ENCODE measurements at places on chromosomes 6 and 20.

GRCh38 chr20:50804437-50805348 lies 9.8 kb downstream of the BCAS4 start:
- no peak for DNase-seq

- peak; percentile 74 for DNase-seq
Measured at GRCh38 chr6:38639498-38640215, at the start of gene BTBD9. BTBD9 (minus strand) TSS chr6:38639929.

DNA sequence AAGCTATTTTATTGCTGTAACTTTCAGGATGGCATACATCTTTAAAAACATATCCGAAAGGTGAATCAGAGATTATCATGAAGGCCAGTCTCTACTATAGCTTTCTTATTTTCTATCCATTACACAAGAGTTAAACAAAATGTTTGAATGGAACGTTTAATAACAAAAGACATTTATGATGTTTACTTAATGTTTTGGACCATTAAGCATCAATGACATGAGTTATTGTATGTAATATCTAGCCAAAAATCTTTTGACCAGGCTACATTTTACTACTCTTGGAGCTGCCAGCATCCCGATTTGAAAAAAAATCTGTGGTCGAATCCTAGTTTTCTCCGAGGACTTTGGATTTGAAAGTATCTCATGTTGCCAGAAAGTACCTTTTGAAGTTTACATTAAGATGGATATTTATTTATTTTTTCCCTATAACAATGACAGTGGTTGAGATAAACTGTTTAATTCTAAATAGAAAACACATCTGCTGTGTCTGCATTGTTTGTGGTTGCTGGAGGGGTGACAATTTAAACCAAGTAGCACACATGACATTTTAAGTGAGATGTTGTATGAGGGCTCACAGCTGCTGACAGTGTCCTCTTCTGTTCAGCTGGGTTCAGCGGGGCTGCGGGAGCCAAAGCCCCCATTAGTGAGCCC lies 293.7 kb upstream of the TCF21 start:
- DNase-seq: no peak

GRCh38 chr20:13739731-13740649 lies 44.7 kb downstream of the ESF1 start:
- DNase-seq: no peak

DNA sequence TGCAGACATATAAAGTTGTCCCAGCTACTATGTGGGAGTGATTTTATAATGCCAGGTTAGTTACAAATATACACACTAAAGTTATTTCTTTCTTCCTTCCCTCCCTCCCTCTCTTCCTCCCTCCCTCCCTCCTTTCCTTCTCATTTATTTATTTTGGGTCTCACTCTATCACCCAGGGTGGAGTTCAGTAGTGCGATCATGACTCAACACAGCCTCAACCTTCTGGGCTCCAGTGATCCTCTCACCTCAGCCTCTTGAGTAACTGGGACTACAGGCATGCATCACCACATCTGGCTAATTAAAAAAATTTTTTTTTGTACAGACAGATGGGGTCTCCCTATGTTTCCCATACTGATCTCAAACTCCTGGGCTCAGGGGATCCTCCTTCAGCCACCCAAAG lies 59.2 kb downstream of the PHF20 start:
- DNase-seq: no peak

GRCh38 chr6:108998485-108998884 lies 96.2 kb downstream of the SESN1 start:
- DNase-seq: no peak

GRCh38 chr20:46545077-46545826 lies 5.2 kb downstream of the OCSTAMP start:
- DNase-seq: peak; percentile 32

GRCh38 chr6:157224178-157224950 lies 99.0 kb downstream of the TMEM242 start:
- no peak for DNase-seq

GRCh38 chr20:37178839-37179682 lies at the start of the genes MROH8 and RPN2:
MROH8 (minus strand) TSS chr20:37179548.
RPN2 (plus strand) TSS chr20:37179330; CDS start chr20:37179357, 27 bp downstream.
- DNase-seq: peak; percentile 84

- no peak for DNase-seq
Measured at GRCh38 chr20:50537546-50538201, 27.5 kb downstream of the PTPN1 start.

DNA sequence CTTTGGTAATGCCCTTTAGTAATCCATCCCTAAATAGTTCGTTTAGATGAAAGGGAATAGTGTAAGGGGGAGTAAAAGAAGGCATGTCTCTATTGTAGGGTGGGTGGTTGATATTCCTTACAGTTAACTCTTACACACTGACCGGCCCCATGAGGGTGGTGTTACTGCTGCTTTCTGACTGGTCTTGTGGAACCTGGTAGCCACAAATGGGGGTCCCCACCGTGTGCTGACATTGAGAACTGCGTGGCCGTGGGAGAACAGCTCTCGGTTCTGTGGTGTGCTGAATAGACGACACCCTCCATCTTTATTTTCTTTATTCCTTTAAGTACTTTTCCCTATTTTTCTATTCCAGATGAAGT lies 19.3 kb downstream of the MRAP2 start:
- DNase-seq: no peak

GRCh38 chr6:52208612-52209011 lies 22.4 kb downstream of the IL17A start:
- no peak for DNase-seq

GRCh38 chr20:17895641-17896171 lies 72.9 kb downstream of the SNX5 start:
- no peak for DNase-seq

DNA sequence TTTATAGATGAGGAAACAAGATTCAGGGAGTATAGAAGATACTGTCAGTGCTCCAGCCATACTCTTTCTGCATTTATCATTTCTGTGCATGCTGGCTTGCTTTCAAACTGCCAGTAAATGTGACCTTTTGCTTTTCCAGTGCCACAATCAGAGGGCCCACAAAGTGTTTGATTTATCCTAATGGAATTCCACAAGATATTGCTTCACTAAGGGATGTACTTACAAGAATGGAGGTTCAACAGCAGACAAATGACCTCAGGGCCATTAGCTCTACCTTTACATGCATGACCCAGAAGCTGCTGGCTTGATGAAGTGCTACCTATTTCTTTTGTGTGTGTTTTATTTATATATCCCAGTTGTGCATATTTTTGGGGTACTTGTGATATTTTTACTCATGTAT lies 171.5 kb upstream of the GRIK2 start:
- DNase-seq: no peak

GRCh38 chr6:5706124-5707033 lies 300.3 kb downstream of the NRN1 start:
- no peak for DNase-seq

GRCh38 chr6:89992818-89993217 lies 98.5 kb downstream of the GJA10 start:
- no peak for DNase-seq

DNA sequence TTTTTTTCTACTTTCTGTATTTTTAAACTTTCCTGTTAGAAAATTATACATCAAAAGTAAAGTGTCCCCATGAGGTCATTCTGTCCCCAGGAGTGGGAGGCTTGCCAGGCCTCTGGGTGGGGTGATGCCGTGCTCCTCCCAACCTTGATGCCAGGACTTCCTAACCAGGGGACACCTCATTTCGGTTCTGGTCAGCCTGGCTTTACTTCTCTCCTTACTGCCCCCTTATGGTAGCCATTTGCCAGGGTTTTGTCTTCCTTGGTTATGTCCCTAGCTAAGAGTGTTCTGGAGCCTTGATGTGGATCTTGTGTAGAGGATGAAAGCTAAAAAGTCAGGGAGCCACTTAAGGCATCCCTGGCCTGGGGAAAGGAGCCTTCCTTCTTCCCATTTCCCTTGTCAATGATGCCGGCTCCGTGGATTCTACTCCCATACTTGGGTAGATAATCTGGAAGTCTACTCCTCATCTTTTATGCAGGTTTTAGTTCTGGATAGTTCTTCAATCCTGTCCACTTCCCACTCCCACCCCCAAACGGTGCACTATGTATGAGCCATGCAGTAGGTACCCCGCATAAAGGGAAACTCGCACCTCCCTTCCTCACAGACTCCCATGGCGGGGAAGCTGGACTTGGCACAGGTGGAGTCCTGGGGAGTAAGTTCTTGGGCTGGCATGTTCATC lies 164.1 kb upstream of the SALL4 start:
- DNase-seq: peak; percentile 13

DNA sequence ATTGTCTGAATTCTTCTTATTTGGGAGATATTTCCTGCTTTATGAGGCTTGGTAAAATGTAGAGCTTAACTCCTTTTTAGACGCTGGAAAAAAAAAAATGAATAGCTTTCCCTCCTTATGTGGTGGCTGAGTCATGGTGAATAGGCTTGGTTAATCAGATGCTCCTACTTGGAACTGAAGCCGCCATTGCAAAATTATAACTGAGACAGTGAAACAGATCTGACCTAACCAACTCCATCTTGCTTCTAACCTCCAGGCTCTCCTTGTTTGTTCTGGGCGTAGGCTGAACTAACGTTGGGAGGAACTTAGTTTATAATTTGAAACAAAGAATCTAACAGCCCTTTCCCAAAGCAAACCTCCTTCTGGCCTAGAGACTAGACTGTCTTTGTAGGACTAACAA lies 43.2 kb upstream of the PLCB4 start:
- DNase-seq: no peak

- DNase-seq: no peak
Measured at GRCh38 chr6:42817907-42818306, 36.1 kb downstream of the BICRAL start.

GRCh38 chr6:40582892-40583291 lies 4.3 kb downstream of the LRFN2 start:
- DNase-seq: no peak

- DNase-seq: no peak
Measured at GRCh38 chr20:49660912-49661311, 52.8 kb downstream of the B4GALT5 start.

DNA sequence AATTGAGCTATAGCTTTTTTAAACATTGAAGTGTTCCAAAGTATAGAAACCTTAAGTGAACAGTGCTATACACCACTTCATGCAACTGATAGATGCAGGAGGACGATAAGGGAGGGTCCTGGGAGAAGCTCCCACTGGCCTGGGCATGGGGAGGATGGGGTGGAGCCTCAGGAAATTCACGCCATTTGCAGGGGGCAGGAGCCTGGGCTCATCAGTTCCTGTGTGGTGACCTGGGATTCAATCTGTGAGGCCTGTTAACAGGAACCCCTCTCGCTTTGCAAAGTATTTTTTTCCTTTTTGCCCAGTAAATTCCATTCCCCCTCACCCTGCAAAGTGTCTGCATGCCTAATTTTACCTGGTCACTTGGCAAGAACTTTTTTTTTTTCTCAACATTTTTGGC lies 11.0 kb upstream of the ASCC3 start:
- DNase-seq: no peak

- DNase-seq: peak; percentile 36
Measured at GRCh38 chr6:29680904-29681303, at the start of gene ZFP57. ZFP57 (minus strand) TSS chr6:29681152; CDS start chr6:29677003, 4,149 bp downstream.

- no peak for DNase-seq
Measured at GRCh38 chr6:78770765-78771164, 96.6 kb upstream of the IRAK1BP1 start.

- DNase-seq: no peak
Measured at GRCh38 chr6:31663126-31663960, 1.5 kb downstream of the GPANK1 start.

DNA sequence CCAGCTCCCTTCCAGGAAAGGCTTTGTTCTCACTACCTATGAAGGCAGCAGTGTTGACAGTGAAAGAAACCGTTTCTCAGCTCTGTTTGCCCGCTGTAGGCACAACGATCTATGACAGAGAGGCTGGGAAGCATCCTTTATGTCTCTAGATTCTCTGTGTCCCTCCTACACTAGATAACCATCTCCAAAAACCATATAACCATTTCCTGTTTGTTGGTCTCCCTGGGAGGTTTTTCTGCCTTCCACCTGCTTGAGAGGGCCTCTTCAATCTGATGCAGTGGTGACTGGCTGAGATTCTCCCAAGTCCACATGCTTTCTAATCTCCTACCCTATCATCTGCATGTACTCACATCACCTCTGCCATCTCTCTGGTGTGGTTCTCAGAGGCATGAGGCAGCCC lies 32.0 kb upstream of the TMEM217 start:
- no peak for DNase-seq

GRCh38 chr6:135451617-135452190 lies 45.8 kb downstream of the AHI1 start:
- DNase-seq: no peak

- DNase-seq: no peak
Measured at GRCh38 chr20:2742431-2742830, 49.9 kb downstream of the EBF4 start.

DNA sequence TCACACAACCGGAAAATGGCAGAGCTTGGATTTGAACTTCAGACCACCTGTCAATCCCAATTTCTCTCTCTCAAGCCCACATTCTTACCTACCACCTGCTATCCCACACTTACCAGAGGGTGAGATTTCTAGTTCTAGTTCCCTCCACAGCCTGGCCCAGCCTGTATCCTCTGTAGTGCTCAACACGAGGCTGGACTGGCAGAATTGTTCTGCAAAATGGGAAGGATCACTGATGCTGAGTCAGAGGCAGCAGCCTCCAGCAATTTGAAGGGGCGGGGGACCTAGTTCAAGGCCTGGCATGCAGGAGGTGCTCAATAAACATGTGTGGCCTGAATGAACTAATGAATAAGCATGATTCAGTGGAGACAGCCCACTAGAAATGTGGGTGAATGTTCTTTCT lies 53.6 kb upstream of the TTPAL start:
- no peak for DNase-seq

GRCh38 chr20:62651285-62652021 lies 9.2 kb downstream of the SLCO4A1 start:
- DNase-seq: peak; percentile 95

- no peak for DNase-seq
Measured at GRCh38 chr6:159249128-159249527, 79.9 kb downstream of the FNDC1 start.

DNA sequence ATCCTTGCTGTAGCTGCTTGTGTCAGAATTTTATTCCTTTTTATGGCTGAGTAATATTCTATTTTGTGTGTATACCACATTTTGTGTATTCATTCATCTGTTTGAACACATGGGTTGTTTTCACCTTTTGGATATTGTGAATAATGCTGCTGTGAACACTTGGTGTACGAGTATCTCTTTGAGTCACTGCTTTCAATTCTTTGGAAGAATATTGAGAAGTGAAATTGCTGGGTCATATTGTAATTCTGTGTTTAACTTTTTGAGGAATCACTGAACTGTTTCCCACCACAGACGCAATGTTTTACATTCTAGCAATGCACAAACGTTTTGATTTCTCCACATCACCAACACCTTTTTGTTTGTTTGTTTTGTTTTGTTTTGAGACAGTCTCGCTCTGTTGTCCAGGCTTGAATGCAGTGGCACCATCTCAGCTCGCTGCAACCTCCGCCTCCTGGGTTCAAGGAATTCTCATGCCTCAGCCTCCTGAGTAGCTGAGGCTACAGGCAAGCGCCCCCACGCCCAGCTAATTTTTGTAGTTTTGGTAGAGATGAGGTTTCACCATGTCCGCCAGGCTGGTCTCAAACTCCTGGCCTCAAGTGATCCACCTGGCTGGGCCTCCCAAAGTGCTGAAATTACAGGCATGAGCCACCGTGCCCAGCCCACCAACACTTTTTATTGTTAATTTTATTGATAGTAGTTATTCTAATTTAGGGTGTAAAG lies 21.7 kb downstream of the CPXM1 start:
- no peak for DNase-seq
